NCI-H1694 treated with DMSO at 0.1 percent for 48 hours (cell line): ENCODE measurements at places on chromosomes 4 and X.

GRCh38 chr4:145734576-145735346, 54.8 kb downstream of the C4orf51 start:
- no peak for DNase-seq

DNA sequence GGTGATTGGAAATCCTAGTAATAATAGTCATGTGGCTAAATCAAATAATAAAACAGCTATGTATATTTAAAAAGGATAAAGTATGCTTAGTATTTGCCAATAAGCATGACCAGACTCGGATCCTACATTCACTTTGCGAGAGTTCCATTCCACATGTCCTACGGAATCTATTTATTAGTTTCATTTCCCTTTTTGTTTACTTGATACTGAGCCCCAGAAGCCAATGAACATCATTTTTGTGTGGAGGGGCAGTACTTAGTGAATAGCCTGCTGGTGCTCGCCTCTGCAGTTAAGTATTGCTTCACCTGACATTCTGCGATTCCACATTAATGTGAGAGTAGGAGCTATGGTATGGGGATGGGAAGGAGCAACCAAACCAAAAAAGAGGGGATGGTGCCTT, 58.5 kb upstream of the NAP1L5 start:
- DNase-seq, result no peak

DNA sequence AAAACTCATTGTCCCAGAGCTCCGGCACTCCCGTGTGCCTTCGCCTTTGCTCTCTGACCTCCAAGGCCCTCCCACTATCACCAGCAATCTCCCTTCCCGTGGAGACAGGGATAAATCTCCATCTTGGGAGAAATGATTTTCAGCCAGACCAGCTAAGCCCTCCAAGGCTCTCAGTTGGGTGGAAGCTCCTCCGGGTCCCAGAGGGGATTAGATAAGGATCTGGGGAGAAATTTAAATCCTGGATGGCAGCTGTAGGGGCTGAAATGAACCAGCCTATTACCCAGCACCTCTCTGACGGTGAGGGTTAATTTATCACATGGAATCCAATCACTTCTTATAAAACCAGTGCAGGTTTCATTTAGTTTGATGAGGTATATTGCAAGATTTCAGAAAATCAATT, 366.2 kb downstream of the FBXW7 start:
- DNase-seq, result no peak

DNA sequence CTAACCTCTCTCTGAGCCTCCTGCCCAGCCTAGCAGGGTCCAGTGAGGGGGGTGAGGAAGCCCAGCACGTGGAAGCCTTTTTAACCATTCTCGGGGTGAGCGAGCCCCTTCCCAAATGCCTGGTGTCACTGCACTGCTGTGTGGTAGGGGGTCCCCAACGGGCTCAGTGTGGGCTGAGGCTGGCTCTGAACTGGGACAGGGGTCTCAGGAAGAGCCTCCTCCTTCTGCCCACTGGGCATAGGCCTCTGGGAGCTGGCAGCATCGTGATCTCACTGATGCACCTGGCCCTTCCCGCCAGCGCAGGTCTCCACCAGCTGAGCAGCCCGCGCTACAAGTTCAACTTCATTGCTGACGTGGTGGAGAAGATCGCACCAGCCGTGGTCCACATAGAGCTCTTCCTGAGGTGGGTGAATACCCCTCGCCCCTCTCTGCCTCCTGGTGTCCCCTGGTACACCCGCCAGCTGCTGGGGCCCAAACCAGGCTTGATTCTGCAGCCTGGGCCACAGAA, 12.6 kb downstream of the HTRA3 start:
- no peak for DNase-seq

DNA sequence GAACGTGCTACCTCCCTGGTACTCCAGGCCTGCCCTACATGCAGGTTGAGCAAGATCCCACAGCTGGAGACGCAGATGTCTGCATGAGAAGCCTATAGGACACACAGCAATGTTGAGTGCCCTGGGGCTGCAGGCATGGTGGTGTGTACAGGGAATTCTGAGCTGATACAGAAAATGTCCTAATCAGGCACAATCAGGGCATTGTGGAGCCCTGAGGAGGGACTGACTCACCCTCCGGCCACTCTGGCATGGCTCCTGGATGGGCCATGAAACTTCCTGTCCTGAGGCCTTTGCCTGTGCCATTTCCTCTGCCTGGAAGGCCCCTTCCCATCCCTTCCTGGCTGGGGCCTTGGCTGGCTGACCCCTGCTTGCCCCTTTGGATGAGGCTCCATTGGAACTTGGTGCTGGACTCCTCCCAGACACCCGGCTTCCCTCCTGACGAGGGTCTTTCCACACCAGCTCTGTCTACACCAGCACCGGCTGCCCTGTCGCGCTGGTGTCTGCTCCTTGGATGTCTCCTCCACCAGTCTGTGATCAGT, 16.7 kb upstream of the AFAP1 start:
- DNase-seq, result no peak

GRCh38 chr4:19301527-19301926, 950.2 kb upstream of the SLIT2 start:
- DNase-seq, result no peak

DNA sequence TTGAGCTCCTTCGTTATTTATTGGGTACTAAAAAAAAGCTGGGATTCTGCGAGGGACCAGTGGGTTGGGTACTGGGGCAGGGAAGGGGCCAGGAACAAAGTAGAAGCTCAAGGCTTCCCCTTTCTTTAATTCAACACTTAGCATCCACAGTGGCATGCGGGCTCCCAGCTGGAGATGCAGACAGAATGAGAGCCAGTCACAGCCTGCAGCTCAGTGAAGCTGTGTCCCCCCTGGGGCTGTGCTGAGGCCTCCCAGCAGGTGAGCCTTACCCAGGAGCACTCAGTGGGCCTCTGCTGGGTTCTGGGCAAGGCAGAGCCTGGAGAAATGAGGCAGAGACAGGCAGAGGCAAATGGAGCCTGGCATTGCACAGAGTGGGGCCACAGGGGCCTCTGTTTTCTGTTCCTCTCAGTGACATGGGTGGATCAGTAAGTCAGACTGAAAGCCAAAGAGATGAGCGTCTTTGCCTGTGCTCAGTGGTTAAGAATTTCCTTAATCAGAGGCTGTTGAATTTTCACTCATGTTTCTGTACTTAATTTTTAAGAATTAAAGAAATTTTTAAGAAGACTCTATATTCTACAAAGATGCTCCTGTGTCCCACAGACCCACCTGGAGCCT, 181.4 kb upstream of the RBPJ start:
- DNase-seq, result no peak

DNA sequence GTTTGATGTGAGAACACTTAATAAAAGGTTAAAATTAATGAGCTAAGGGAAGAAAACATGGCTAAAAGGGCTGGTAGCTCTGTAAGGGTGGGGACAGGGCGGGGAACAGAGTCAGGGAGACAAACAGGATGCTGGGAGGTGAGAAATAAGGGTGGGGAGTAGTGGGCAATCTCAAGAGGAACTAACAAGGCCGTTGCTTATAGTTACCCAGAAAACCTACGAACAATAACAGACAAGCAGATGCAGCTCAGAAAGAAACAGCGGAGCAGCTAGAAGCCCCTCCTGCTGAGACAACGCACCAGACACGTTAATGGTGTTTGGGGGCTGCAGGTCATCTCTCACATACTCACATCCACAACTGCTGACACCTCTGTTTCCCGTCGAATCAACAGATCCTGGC, 9.7 kb upstream of the KLF3 start:
- no peak for DNase-seq

GRCh38 chr4:13455411-13455810, 28.7 kb downstream of the RAB28 start:
- DNase-seq, result no peak
